Stimulated activated CD8-positive, alpha-beta memory T cell treated with anti-CD3 and anti-CD28 coated beads, Interleukin-15, amount 100 ng/mL, for 24 hours (primary cell): ENCODE measurements at places on chromosomes 3 and 15.

DNA sequence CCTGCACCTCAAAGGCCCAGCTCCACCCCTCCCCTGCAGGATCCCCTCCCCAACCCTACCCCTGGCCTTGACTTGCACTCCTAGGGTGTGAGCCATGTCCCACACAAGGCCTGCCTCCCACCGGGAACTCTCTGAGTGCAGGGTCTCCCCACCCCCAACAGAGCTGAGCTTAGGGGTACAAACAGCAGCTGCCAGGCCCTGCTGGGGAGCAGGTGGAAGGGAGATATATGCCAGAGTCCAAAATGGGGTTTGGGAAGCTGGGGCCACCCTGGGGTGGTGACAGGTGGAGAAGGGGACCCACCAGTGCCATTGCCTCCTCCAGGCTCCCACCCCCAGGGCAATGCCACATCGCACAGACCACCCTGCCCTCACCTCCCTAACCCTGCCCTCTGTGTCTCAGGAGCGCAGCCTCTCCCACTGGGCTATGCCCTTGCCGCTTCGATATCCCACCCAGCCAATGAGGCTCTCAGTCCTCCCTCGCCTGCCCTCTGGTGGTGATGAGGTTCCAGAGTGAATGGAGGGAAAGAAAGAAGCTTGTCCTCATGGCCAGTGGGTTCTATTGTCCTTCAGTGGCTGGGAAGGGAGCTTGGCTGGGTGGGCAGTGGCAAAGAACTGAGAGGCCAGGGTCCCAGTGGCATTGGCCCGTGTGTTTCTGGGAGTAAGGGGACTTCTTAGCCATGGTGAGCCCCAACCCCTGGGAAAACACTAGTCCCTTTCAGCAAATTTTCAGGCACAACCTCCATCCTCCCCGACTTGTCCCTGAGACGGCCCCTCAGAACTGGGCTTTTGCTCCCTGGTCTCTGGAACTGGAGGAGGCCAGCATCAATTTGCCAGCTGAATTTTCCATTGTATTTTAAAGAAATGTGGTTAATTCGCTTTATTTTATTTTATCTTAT is 46.8 kb downstream of the CYP11A1 start:
- DNase-seq = no peak

DNA sequence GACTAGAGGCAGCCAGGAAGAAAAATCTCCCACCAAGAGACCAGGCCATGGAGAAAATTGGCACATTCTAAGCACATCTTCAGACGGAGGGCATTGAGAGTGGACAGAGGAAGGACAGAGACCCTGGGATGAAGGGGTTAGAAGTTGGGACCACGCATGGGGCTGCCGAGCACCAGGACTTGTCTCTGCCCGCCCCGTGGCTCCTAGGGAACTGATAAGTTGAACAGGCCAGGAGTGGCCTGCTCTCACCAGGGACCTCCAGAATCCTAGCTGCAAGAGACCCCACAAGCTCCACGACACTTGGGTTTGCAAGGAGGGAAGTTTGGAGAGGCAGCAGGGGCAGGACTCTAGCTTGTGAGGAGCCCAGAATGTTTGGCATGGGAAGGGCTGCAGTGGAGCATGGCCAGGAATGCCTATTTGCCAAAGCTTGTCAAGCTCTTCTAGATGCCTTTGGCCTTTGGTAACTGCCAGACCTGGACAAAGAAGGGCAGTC is 355.1 kb downstream of the NSUN3 start:
- DNase-seq = no peak

GRCh38 chr3:62439176-62439813 is 65.9 kb upstream of the FEZF2 start:
- DNase-seq = no peak

DNA sequence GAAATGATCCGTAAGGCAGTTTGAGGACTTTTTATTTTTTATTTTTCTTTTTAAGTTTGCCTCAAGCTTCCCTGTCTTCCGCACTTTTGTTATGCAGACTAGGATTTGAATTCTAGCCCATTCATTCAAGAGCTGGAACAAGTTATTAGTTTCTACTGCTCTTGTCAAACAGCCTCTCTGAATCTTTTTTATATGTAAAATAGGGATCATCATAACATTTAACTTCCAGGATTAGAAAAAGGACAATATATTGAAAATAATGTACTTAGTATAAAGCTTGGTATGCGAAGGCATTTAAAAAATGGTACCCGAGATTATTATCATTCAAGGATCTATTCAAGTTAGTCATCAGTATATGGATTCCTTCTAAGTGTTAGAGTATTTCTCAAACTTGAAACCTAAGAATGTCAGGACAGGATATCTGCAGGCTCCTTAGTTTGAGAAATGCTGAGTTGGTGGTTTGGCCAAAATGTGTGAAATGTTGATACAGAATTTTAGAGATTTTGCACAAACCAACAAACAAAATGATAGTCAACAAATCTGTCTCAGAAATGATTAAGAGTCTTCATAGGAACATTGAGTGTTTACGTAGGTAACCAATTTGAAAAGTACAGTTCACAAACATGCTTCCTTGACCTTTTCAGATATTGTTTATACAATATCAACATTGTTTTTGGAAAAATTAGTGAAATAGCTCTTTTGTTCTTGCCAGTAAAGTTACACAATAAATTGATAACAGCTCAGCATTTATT is 40.5 kb upstream of the IGSF10 start:
- DNase-seq = no peak

DNA sequence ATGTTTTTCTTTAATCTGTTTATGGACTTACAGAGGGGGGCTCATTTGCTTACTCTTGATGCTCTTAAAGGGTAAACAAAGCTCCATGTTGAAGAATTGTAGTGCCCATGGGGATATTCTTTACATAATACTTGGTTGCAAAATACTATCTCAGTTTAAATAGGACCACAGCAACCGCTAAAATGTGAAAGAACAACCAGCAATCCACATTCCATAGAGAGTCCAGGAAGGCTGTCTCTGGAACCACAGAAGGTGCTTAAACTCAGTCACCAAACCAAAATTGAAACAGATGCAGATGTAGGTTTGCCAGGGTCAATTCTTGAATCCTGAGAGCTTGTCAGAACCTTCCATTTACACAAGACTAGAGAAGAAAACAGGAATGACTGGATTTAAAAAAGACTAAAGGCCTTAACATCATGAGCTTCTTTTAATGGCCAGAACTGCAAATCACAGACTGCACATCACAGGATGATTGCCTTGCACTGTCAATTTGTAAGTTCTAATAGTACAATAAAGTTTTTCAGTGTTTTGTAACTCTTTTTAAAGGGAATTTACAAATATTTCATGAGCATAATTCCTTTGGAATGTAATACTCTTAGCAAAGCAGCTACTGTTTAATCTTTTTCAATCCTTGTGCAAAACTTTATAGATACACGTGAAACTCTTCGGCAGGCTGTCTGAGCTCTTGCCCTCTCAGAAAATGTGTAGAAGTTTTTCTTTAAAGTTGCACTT is 661.6 kb downstream of the SI start:
- no peak for DNase-seq
